ENCODE measurements at places on chromosomes 4 and X.

- DNase-seq = no peak
Observed at GRCh38 chrX:84634201-84634782, 132.0 kb upstream of the HDX start.

DNA sequence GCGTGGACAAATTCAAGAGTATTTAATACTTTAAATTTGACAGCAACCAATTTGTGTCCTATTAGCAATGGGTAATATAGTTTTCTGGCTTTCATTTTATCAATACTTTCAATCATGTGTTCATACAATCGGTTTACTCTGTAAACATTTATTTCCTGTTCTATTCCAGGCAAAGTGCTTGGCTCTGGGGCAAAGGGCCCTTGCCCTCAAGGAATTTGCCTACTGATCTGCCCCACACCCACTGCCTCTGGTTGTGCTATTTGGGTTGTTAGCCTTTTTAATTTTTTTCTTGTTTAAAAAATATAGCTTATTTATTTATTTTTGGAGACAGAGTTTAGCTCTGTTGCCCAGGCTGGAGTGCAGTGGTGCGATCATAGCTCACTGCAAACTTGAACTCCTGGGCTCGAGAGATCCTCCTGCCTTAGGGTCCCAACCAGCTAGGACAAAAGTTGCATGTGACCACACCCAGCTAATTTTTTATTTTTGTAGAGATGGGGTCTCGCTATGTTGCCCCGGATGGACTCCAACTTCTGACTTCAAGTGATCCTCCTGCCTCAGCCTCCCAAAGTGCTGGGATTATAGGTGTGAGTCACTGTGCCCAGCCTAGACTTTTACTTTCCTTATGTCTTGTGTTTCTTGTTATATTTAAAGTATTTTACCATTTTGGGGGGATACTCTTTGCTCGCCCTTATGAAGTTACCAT is 30.7 kb upstream of the CBR4 start:
- DNase-seq = no peak

DNA sequence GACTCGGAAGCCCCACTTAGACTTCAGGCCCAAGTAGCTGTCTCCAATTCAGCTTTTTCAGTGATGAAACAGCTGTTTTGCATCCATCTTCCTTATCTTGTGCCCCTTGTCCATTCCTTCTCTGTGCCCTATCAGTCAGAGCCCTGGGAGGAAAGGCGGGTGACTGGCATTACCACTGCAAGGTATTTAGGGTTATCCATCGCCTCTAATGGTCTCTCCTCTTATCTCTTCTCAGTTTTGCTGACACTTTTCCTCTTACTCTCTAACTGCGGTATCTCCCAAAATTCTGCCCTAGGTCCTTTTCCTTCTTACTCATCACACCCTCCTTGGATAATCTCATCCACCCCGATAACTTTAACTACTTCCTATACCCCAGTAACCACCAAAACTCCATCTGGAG is 13.7 kb downstream of the GAB3 start:
- no peak for DNase-seq

DNA sequence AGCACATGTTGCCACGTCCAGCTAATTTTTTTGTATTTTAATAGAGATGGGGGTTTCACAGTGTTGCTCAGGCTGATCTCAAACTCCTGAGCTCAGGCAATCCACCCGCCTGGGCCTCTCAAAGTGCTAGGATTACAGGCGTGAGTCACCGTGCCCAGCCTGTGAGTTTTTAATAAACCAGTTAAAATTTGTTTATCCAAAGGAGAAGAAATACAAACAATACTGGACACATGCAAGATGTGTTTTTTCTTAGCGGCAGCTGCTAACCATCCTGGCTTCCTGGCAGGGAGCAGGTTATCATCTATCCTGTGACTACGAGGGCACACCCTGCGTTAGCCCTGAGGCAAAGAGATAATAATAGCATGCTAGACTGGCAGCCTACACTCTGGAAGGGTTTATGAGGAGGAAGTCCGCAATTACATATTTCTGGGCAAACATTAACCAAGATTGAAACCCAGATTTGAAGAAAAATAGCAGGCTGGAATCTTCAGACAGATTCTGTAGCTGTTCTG is 191.4 kb downstream of the SPRY1 start:
- DNase-seq = no peak

DNA sequence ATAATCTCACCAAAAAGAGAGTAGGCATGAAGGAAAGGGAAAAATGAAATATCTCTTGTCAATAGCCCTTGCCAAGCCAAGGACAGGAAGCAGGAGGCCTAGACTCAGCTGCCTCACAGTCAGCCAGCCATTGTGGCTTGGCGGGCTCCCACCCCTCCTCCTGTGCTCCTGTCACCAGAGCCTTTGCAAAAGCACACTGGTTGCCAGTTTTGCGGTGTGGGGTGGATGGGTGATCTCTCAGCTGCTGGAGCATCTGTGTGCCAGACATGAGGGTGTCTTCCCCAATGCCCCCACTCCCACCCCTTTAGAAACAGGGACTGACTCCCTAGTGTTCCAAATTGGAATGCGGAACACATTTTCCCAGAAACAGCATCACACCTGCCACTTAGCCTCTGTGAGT is 26.1 kb downstream of the ARHGEF6 start:
- DNase-seq = no peak

DNA sequence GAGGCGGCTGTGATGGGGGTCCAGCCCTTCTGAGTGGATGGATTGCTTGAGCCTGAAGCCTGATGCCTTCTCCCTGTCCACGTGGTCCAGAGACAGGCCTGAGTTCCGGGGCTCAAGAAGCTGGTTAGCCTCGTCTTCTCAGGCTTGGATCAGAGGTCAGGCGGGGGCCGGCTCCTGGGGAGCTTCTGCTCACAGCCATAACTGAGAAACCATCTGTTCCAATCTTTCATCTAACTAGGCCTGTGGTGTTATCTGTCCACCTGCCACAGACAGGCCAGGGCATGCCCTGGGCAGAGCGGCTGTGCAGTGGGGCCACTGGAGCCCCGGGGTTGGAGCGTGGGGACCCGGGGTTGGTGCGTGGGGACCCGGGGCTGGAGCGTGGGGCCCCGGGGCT is 63.1 kb downstream of the SORCS2 start:
- DNase-seq = peak; percentile 15

DNA sequence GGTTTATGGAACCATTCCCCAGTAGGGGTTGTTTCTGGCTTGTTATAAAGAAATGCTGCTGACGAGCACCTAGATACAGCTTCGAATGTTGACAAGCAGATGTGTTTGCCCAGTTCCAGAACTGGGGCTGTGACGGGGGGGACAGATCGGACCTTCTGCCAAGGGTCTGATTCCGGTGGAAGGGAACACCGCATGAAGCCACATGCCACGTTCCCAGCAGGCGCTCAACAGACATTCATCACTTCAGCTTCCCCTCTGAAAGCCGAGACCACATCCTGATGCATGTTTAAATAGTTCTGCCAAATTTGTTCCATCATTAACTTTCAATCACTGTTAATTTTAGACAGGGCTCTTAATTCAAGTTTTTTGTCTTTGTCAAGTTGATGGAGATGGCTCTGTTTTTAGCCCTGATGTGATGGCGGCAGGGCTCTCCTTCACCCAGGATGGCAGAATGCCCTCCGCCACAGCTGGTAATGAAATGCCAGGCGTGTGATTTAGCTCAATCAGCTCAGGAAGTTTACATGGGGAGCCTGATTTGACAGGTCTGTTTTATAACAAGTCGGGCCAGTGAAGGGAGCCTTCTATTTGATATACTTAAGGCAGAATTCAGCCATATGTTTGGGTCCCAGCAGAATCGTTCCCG is 57.4 kb downstream of the PSAPL1 start:
- DNase-seq = no peak

- no peak for DNase-seq
Observed at GRCh38 chrX:155745792-155746191, 133.0 kb upstream of the TMLHE start.

GRCh38 chr4:163611182-163611581 is 116.7 kb downstream of the TMA16 start:
- DNase-seq = no peak

DNA sequence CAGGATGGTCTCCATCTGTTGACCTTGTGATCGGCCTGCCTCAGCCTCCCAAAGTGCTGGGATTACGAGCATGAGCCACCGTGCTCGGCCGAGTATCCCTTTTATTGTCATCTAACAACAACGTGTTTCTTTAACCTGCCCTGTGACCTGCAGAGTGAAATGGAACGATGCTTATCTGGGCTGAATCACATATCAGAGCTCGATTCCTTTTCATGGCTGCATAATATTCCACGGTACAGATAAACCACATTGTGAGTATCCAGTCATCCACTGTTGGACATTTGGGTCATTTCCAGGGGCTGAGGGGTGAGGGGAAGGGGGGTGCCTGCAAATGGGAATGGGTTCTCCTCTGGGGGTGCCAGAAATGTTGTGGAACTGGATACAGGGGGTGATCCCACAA is 260.0 kb downstream of the ASMT start:
- DNase-seq = no peak

DNA sequence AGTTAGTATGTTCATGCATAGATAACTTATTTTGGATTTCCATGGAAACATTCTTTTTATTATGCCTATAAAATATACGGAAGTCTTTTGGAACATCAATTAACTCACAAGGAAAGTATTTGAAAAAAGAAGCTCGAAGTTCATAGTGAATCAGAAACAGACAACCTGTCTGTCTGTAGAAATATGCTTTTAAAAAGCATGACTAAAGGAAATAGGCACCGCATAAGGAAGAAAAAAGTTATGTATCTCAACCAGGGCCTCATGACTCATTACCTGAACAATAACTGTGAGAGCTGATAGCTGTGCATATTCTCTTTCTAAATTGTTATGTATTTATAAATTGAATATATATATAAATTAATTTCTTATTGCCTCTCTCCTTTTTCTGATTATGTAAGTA is 324.1 kb downstream of the TLL1 start:
- no peak for DNase-seq

DNA sequence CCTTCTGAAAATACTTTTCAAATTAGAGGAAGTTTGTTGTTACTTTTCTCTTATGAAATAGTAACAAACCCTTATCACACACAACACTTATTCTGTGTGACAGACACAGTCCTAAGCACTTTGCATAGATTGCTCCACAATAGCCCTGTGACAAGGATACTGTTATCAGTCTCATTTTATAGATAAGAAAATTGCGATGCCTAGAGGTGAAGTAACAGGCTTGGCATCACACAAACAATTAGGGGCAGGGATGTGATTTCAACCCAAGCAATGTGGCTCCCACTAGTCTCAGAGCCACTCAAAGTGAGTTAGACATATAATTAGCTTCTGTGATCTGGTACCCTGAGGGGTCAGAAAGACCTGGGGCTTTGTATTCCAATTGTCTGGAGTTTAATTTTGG is 339.9 kb downstream of the FBXO8 start:
- DNase-seq = no peak

Data from DMS 273 treated with DMSO at 0.1 percent for 48 hours (cell line).